ENCODE measurements at places on chromosomes 7 and 10. TPM values are rescaled to one million over a fixed set of nuclear protein-coding genes. Genes with fewer than 3 reads are reported as not detected.

GRCh38 chr7:105003275-105003674, 10.7 kb upstream of the KMT2E start:
- DNase-seq = no peak

GRCh38 chr7:121547544-121548092, 151.5 kb upstream of the FAM3C start:
- no peak for DNase-seq

GRCh38 chr10:26696786-26697162, 727 bp upstream of the PDSS1 start:
- no peak for DNase-seq

GRCh38 chr10:42979721-42980467, 97.0 kb upstream of the RET start:
- DNase-seq = no peak

Gene ATOH7
- total RNA-seq = not detected

- peak; percentile 55 for DNase-seq
These were observed 16.5 kb downstream of the AIFM2 start for GRCh38 chr10:70115948-70116682.

DNA sequence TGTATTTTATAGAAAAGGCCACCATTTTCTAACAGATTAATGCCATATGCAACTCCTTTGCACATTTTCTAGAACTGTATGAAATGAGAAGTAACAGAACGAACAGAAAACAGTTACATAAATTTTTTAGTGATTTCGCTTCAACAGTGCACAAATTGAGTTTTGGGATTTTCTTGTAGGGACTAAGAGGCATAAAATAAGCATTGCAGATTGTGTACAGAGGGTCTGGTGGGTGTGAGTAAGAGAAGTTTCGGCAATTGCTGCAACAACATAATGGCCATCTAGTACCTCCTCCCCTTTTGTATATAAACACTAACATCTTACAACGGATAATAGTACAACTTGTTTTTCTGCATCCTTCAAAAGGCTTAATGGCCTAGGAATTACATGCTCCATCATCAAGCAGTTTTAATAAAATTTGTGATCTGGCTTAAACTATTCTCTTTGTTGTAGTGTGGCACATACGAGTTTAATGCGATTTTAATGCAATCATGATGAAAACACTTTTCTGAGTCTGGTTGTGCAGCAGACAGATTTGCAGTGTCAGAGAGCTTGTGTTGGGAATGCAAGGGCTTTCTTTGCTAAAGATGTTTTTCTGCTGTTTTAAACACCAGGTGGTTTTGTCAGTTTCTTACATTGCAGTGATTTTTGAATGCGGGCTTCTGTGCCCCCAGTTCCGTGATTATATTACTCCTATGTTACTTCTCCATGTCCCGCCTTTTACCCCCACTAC, 2.9 kb downstream of the GLCCI1 start:
- DNase-seq = no peak

GRCh38 chr7:110521357-110521911, 569.5 kb upstream of the LRRN3 start:
- DNase-seq = no peak

Gene EN2
- not detected for total RNA-seq

- DNase-seq = no peak
These were observed 12.7 kb upstream of the DOCK1 start for GRCh38 chr10:126892226-126893175.

GRCh38 chr10:63229161-63229560, 96.0 kb downstream of the NRBF2 start:
- no peak for DNase-seq

DNA sequence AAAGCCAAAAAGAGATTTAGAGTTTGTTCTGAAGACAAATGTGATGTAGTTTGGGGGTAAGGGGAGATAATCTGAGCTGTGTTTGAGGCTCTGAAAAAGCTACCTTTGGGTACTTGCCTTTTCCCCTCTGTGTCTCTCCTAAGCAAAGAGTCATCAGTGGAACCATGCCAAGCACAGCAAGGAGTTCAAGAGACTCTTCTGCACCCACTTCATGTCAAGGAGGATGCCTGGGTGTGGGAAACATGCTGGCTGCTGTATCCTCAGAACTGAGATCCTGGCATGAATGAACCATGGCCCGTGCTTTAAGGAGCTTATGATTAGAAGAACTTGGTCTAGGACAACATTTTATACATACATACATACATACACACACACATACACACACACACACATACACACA, 142.9 kb downstream of the NOC3L start:
- DNase-seq = no peak

Gene AS3MT
- total RNA-seq = 2.3 TPM

DNA sequence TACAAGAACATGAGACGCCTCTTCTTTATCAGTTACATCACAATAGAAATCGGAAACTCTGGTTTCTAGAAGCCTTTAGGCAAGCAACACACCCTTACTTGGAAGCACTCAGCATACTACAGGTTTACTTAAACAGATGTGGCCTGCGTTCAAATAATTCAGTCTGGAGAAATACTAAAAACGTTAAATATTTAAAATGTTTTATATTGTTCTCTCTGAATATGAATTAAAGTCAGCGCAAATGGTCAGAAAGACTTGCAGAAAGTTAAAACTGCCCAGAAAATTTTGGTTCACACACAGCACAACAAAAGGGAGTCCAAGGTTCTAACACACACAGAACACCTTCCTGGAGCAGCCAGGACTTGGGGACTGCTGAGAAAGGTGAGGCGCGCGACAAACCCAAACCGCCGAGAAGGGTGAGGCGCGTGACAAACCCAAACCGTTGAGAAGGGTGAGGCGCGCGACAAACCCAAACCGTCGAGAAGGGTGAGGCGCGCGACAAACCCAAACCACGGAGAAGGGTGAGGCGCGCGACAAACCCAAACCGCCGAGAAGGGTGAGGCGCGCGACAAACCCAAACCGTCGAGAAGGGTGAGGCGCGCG, 25.8 kb downstream of the ESYT2 start:
- DNase-seq = no peak

Gene SEMA3A
- total RNA-seq = 0.38 TPM

GRCh38 chr7:24788961-24789576, 31.8 kb upstream of the GSDME start:
- DNase-seq = no peak

Gene ALOX5
- total RNA-seq = 3.3 TPM

- DNase-seq = no peak
These were observed 162.3 kb upstream of the NPS start for GRCh38 chr10:127386606-127387327.

Gene SORCS3
- not detected for total RNA-seq

GRCh38 chr7:65430344-65431186, 56.9 kb downstream of the ZNF92 start:
- no peak for DNase-seq

DNA sequence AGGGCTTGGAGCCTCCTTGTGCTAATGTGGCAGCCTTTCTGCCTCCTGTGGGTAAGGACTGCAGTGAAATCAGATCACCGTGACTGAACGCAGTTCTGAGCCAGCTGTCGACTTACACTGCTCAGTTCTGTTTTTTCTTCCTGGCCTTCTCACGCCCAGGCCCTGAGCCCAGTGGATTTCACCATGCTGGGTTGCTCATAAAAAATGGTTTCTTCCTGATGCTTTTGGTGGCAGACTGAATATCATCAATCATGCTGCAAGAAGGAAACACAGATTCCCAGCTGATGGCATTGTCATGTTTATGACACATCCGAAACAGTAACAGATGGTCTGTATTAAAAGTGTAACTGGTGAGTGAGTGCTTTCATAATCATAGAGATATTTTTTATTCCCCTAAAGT, 389.6 kb downstream of the GALNT17 start:
- DNase-seq = no peak

GRCh38 chr7:20270867-20271266, 53.7 kb upstream of the MACC1 start:
- DNase-seq = no peak

DNA sequence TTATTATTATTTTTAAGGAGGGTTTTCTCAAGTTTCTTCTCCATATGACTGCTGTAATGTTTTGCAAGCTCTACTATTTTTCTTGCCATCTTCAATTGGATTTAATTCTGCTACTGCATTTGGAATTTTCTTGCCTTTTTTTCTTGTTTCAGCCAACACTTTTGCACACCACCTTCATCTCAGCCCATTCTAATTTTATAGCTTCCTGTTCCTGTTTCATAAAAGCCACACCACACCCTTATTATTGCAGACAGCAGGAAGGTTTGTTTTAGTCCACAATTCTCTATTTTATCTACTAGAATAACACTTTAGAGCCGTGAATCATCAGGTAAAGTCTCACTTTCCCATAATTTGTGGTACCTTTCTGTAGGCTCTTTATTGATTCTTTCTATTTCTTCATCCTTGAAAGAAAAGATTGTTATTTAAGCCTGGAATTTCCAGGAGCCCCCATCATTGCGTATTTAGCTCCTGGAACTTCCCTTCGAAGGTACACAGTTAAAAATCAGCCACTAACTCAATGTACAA, 209.3 kb upstream of the TBX20 start:
- DNase-seq = no peak

GRCh38 chr7:51639661-51640334, 323.2 kb upstream of the COBL start:
- DNase-seq = no peak

Gene ADAMTS14
- not detected for total RNA-seq

DNA sequence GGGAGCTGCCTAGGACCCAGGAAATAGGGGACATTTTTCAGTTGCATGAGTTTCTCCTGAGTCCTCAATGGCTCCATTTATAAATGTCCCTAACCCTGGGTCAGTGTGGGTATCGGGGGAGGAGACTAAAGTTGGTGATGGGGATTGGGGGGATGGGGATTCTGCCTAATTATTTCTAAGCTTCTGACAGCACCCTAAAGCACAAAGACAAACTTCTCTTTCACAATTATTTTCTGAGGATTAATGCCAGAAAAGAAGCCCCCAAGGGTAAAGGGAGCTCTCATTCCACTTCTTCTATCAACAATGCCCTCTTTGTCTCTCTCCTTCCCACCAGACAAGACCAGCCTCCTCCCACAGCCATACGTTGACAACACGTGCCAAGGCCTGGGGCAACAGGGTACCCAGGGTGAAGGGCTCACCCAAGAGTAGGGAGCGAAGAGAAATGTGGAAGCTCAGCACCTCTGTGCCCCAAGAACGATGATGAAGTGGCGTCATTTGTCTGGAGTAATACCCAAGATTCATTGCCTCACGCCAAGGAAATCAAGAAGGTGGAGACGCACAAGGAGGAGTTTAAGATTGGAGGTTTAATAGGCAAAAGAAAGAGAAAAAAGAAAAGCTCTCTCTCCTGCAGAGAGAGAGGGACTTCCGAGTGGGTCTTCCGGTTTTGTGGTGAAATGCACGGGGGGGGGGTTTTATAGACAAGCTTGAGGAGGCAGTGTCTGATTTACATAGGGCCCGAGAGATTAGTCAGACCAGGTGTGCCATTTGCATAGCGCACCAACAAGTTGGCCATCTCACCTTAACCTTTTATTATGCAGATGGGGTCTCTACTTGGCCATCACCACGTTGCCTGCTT, 14.4 kb upstream of the GJC3 start:
- no peak for DNase-seq

DNA sequence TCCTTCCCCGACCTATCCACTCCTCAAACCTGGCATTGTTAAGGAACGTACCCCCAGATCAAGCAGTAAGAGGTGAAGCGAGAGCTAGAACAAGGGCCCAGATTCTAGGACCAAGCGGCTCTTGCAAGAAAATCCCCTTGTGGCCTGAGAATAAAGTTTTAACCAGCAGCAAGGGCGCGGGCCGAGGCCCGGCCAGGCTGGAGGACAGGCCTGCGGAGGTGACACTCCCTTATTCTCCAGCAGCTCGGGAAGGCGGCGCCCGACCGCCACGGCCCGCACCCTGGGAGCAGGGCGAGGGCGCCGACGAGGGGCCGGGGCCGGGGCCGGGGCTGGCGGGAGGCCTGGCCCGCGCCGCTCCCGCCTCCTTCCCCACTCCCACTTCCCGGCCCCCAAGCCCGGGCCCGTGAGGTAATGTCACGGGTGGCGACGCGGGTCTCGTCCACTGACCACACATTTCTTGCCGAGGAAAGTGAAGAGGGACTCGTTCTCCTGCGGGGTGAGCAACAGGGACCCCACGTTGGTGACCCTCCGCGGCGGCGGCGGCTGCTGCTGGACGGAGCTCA, 551 bp downstream of the WASL start:
- peak; percentile 48 for DNase-seq

Gene PODXL
- total RNA-seq = 1.1 TPM
